ENCODE measurements at places on chromosomes 7 and 10.

DNA sequence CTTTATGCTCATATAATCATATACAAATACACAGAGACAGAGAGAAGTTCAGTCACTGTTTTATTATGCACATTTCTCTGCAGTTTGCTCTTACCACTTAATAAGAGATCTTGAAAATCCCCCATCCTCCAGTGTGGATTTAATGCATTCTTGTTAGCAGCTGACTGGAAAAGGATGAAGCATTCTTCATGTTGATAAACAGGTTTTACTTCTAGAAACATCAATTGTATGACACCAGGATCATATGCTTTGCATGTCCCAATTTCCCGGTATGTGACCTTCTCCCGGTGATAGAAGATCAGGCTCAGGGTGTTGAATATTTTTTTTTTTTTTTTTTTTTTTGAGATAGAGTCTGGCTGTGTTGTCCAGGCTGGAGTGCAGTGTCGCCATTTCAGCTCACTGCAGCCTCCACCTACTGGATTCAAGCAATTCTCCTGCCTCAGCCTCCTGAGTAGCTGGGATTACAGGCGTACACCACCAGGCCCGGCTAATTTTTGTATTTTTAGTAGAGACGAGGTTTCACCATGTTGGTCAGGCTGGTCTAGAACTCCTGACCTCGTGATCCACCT lies 6.2 kb upstream of the CREB3L2 start:
- DNase-seq: no peak

- no peak for DNase-seq
Measured at GRCh38 chr7:131219312-131220041, 108.2 kb upstream of the MKLN1 start.

- DNase-seq: no peak
Measured at GRCh38 chr10:49149881-49150280, 16.1 kb upstream of the FAM170B start.

- no peak for DNase-seq
Measured at GRCh38 chr10:53765311-53765710, 992.7 kb upstream of the MBL2 start.

DNA sequence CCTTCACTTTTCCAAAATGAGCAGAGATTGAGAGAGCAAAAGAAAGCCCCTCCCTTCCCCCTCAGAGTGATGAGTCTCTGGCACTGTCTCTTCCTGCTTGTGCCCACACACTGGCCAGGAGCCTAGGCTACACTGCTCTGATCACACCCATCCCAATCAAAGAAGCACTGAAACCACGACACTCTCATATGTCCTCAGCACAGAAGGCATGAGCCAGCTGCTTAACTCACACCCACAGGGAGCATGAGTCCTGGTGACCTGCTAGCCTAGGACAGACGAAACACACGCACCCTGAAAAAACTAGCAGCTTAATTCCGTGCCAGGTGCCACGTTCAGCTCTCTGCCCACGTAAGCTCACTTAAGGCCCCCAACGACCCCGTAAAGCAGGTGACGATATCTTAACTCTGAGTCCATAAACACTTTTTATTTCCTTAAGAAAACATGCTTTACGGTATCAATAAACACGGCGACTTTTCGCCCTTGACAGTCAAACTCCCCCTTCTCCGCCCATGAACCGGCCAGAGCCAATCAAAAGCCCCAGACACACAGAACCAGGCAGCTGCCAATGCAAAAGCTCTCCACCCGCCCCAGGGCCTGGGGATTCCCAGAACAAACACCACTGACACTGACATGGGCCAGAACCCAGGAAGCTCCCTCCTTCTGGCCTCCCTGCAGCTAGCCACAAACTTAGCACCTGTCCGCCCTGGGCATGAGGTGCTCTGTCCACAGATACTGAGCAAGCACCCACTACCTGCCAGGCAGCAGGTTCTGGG lies 69.0 kb downstream of the TNRC18 start:
- DNase-seq: peak; percentile 27

DNA sequence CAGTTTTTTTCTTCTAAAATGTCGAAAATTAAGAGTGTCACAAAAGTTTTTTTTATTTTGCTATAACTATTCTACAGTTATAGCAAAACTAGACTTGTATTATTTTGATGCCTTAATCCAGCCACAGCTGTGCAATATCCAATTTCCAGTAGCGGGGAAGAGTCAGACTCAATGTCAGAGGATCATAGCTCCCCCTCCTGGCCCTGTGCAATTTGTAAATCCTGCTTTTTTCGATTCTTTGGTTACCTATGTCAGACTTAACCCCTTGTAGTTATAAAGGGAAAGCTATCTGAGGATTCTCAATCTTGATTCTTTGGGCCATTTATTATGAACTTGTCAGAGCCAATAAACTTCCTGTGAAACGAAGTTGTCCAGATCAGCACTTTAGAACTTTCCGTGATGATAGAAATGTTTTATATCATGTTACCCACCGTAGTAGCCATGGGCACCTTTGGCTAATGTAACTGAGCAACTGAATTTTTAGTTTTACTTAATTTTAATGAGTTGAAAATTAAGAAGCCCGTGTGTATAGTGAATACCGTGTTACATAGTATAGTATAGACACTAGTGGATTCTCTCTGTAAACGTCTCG lies 87.7 kb upstream of the PRKCQ start:
- DNase-seq: peak; percentile 70

Measured in choroid plexus epithelial cell (primary cell).